ENCODE measurements at places on chromosomes 5 and 9. TPM values are rescaled to one million over a fixed set of nuclear protein-coding genes. Genes with fewer than 3 reads are reported as not detected.
A peak's percentile ranks its signal among the peaks of the same experiment; 100 is the strongest.

DNA sequence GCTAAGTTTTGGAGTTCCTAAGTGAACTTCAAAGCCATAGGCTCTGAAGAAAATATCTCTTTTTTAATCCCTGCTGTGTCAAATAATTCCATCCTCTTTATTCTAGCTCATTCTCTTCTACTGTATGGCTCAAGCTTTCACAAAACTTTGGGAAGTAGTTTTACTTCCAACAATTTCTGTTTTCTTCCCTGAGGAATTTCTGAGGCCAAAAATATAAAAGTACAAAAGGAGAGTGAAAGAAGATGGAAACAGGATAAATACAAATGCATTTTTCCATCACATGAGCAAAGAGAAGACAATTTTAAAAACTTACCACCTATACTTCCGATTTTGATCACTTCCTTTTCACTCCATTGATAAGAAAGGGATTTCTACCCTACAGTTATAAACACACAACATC is 585.7 kb upstream of the DAB2 start:
- no peak for DNase-seq

- no peak for DNase-seq
These were observed 107.4 kb downstream of the ZNF462 start for GRCh38 chr9:106970219-106970975.

- DNase-seq, result no peak
These were observed 192.5 kb upstream of the RORB start for GRCh38 chr9:74304598-74304997.

DNA sequence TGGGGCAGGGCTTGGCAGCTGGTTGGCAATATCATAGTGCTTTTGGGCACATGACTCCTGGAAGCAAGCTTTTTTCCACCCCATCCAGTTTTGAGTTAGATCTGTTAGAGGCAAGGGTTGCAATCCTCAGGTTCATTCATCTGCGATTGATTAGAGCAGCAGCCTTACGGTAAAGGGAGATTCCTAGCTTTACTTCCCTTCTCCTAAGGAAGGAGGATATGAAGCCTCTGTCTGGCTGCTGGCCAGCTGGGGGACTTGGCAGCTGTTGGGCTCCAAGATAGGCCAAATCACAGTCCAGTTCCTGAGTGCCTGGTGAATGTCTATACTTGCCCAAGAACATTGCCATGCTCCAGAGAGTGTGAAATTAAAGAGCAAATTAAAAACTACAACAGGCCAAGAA is 113.4 kb upstream of the CCNH start:
- DNase-seq, result no peak

GRCh38 chr9:121642758-121643157 is 8.7 kb upstream of the DAB2IP start:
- DNase-seq, result no peak

DNA sequence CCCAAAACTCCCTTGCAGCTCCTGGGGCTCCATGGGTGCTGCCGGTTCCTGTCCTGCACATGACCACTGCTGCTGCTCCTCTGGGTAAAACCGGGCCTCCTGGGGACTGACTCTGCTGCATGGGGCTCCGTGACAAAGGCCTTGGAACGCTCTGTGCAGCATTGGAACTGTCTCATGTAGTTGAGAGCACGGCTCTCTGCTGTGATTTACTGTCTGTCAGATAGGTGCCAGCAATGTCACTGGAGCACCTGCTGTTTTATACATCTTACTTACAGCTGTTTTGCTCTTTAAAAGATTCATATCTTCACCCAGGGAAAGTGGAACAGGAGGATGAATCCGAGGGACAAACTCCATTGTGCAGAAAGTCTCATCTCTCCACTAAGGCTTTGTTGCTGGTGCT is 138.1 kb downstream of the YIPF5 start:
- DNase-seq, result no peak

DNA sequence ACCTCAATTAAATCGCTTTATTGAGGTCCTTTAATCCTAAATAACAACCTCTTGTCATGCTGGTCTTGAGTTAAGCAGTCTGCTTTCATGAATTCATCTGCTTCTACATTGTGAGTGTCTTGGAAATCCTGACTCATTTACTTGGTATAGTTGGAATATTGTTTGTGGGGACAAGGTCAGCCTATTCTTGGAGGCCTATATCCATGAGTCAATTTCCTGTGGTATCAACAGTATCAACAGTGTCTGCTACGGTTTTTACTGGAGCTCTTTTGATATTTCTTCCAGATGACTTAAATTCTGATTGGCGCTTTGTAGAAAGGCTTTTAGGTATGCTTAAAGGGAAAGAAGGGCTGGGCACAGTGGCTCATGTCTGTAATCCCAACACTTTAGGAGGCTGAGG is 71.2 kb upstream of the PARP8 start:
- no peak for DNase-seq

DNA sequence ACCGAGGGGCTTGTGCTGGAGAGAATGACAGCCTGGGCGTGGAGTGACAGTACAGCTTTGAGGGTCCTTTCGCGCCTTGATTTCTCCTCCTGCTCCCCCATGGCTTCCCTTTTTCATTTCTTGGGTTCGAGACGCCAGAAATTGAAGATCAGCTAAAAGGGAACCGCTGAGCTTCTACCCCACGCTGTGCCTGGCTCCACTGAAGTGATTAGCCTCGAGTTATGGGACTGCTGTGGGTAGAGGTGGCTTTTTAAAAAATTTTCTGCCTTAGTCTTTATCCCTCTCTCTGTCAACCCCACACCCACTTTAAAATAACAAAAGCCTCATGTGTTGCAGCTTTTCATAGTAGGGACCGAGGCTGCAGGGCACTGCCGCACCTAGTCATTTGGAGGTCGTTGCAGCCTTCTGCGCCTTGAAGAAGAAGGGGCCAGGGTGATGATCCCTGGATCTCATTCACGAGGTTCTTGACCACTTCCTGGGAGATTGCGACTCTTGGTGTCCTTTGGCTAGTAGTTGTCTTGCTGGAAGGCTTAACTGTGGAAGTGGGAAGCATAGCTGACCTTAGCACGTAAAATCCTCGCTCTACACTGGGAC is 603 bp downstream of the PPIP5K2 start:
- DNase-seq, result peak; percentile 9

- no peak for DNase-seq
These were observed 24.8 kb downstream of the CEP72 start for GRCh38 chr5:636951-637350.

GRCh38 chr5:178238711-178239592 is 6.3 kb upstream of the PHYKPL start:
- DNase-seq, result no peak

CCDC180 gene
- total RNA-seq, result 3.0 TPM

ALDH1A1 gene
- 17.7 TPM for total RNA-seq

INSL4 gene
- 0.54 TPM for total RNA-seq

ISCA1 gene
- 12.5 TPM for total RNA-seq

BHMT2 gene
- total RNA-seq, result not detected

INSL6 gene
- not detected for total RNA-seq

DDX4 gene
- total RNA-seq, result not detected

TLR4 gene
- 0.12 TPM for total RNA-seq

Measured in Calu3 (cell line).